ENCODE measurements at places on chromosomes 4 and X. TPM values are rescaled to one million over a fixed set of nuclear protein-coding genes. Genes with fewer than 3 reads are reported as not detected.

Gene FGA
- not detected for total RNA-seq

Gene SNX25
- 24.6 TPM for total RNA-seq

Gene CENPVL1
- not detected for total RNA-seq

Gene CYP4V2
- 5.2 TPM for total RNA-seq

Gene RGN
- not detected for total RNA-seq

Gene CCDC158
- total RNA-seq: not detected
